ENCODE measurements at places on chromosomes 3 and 15. TPM values are rescaled to one million over a fixed set of nuclear protein-coding genes. Genes with fewer than 3 reads are reported as not detected.

ANKUB1 gene
- not detected for polyA plus RNA-seq

SCN5A gene
- polyA plus RNA-seq: under 0.01 TPM

SERPINI2 gene
- 0.60 TPM for polyA plus RNA-seq

SEMA3G gene
- polyA plus RNA-seq: 7.4 TPM

MUC20 gene
- polyA plus RNA-seq: 13.9 TPM

IMPG2 gene
- polyA plus RNA-seq: not detected

MCF2L2 gene
- not detected for polyA plus RNA-seq

CLSTN2 gene
- polyA plus RNA-seq: 0.23 TPM

DAZL gene
- polyA plus RNA-seq: not detected

CDHR4 gene
- polyA plus RNA-seq: 0.16 TPM

ELP6 gene
- polyA plus RNA-seq: 33.9 TPM

GAP43 gene
- not detected for polyA plus RNA-seq

ADIPOQ gene
- 25.3 TPM for polyA plus RNA-seq

Data from sigmoid colon (tissue), 7 donors.